ENCODE measurements at places on chromosomes 4 and X. TPM values are rescaled to one million over a fixed set of nuclear protein-coding genes. Genes with fewer than 3 reads are reported as not detected.

- no peak for DNase-seq
Measured at GRCh38 chrX:23511793-23512192, 155.5 kb upstream of the PRDX4 start.

Gene CCDC120
- total RNA-seq, result 0.51 TPM

DNA sequence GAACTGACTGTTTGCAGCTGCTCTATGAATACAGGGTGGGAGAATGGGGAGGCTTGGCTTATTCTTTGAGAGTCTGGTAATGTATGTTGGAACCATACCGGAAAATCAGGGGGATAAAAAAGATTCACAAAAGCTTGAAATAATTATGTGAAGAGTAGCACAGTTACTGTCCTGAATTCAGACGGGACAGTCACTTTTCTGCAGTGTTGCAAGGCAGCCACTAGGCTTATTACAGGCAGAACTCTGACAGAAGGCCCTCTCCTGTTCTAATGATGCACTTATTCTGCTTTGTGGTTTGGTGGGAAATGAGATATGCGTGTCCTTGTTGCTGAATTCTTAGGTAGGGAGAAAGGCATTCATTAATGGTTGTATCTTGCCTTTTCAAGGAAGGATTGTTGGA lies 37.2 kb downstream of the GUCY1B1 start:
- peak; percentile 24 for DNase-seq

- DNase-seq, result no peak
Measured at GRCh38 chr4:62271107-62271506, 1071.0 kb downstream of the ADGRL3 start.

Gene UGT2A1
- total RNA-seq, result not detected

GRCh38 chrX:89053223-89053622 lies 306.2 kb downstream of the CPXCR1 start:
- DNase-seq, result no peak

DNA sequence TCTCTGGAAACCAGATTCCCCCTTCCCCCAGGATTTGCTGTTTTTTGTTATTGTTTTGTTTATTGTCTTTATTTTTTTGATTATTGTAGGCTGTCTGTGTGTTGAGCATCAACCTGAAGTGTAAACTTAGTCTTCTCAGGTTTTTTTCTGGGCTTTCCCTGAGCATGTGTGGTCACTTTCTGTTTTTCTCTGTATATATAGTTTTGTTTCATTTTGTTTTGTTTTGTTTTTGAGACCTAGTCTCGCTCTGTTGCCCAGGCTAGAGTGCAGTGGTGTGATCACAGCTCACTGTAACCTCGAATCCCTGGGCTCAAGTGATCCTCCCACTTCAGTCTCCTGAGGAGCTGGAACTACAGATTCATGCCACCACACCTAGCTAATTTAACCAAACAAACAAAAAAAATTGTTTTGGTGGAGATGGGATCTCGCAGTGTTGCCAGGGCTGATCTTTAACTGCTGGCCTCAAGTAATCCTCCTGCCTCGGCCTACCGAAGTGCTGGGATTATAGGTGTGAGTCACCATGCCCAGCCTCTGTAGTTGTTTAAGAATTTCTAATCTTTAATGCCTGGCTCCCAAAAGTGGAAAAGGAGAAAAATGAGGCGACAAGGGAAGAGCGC lies 9.1 kb downstream of the IL13RA1 start:
- DNase-seq, result peak; percentile 20

- no peak for DNase-seq
Measured at GRCh38 chr4:101972791-101973190, 182.3 kb downstream of the BANK1 start.

Gene ATP1B4
- not detected for total RNA-seq

- DNase-seq, result peak; percentile 90
Measured at GRCh38 chrX:22534643-22535042, 261.9 kb downstream of the CBLL2 start.

Gene COL4A6
- 7.2 TPM for total RNA-seq

- DNase-seq, result peak; percentile 94
Measured at GRCh38 chr4:139740531-139741041, 75.0 kb downstream of the MGST2 start.

Gene SSX4B
- total RNA-seq, result not detected

Gene CLDN22
- total RNA-seq, result not detected

DNA sequence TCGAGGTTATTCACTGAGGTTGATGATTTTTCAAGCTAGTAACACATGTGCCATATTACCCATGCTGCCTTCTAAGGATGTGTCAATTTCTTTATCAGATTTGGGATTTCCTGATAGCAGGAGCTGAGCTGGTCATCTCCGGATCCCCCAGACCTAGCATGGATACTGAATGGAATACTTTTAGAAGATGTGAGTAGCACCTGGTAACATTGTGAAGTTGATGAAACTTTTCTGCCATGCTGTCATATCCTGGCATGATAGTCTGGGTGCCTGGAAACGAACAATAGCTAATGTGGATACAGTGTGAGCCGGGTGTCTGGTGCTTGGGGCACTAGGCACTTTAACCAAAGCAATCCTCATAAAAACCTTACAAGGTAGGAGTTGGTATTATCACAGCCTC lies 11.0 kb upstream of the CYTL1 start:
- no peak for DNase-seq

DNA sequence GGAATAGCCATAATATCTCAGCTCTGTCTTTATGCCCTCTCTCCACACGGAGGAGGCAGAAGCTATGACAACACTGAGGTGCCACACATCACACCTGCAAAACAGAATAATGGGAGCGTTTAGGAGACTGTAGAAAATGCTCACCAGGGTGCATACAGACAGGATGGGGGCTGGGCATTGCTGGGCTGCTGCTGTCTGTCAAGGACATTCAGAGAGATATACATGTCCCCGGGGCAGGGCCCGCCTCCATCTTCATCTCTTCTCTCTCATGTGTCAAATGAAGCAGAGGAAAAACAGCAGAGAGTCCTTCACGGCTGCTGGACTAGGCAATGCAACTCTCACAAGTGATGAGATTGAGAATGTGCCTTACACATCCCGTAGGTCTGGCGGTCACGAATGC lies 65.3 kb upstream of the DHRSX start:
- DNase-seq, result no peak

DNA sequence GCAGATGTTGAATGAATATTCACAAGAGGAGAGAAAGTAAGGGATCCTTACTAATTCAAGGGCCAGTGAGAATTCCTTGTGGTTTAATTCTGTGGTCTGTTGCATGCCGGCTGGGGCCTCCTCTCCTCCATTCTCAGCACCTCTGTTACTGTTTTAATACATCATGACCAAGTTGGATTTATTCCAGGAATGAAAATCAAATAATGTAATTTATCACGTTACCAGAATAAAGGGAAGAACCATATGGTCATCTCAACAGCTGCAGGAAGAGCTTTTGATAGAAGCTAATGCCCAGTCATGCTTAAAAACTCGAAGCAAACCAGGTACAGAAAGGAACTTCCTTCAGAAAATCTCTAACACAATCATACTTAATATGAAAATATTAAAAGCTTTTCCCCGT lies 54.1 kb downstream of the GRK4 start:
- DNase-seq, result no peak

GRCh38 chr4:42278709-42279324 lies 118.5 kb upstream of the SHISA3 start:
- no peak for DNase-seq

DNA sequence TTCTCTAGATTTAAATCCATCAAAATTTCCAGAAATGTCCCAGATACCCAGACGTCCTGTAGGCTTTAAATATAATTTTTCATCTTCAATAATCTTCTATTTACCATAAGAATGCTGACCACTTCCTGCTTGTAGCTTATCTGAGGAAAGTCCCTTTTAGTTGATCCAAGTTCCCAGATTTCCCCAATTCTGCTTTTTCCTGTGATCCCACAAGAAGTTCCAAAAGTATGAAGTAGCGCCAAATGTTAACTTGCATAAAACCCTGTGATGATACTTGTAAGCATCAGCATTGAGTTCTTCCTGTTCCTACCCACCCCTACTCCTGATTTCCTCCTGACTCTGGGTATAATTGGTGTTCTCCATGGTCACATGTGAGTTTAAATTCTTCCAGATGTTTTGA lies 10.6 kb upstream of the TLR8 start:
- DNase-seq, result peak; percentile 18

GRCh38 chr4:40194602-40195161 lies 2.1 kb upstream of the RHOH start:
- peak; percentile 52 for DNase-seq

- peak; percentile 39 for DNase-seq
Measured at GRCh38 chr4:113955948-113956347, 23.5 kb downstream of the ARSJ start.

DNA sequence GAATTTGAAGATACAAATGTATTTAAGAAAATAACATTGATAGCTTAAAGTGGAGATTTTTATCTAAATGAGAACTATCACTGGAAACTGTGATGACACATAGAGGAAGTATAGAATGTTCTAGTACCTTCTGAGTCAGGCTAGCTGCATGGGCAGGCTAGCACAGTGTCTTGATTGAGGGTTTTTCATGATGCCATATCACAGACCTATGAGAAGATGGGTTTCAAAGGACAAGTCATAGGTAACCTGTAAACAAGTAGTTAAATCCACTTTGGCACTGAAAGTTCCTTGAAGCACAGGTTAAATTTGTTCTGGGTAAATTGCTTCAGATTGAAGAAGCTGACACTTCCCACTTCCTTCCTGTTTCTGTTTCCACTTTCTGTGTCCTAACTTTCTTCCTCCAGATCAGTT lies 48.2 kb upstream of the CDKN2AIP start:
- DNase-seq, result no peak

GRCh38 chrX:65686236-65686635 lies 18.8 kb downstream of the MSN start:
- DNase-seq, result no peak

GRCh38 chr4:87738483-87738882 lies 60.9 kb upstream of the IBSP start:
- DNase-seq, result no peak

GRCh38 chr4:162131256-162131655 lies 32.5 kb downstream of the FSTL5 start:
- DNase-seq, result no peak

- DNase-seq, result no peak
Measured at GRCh38 chrX:136574548-136574947, 42.5 kb downstream of the VGLL1 start.

Gene TBC1D8B
- 5.4 TPM for total RNA-seq

DNA sequence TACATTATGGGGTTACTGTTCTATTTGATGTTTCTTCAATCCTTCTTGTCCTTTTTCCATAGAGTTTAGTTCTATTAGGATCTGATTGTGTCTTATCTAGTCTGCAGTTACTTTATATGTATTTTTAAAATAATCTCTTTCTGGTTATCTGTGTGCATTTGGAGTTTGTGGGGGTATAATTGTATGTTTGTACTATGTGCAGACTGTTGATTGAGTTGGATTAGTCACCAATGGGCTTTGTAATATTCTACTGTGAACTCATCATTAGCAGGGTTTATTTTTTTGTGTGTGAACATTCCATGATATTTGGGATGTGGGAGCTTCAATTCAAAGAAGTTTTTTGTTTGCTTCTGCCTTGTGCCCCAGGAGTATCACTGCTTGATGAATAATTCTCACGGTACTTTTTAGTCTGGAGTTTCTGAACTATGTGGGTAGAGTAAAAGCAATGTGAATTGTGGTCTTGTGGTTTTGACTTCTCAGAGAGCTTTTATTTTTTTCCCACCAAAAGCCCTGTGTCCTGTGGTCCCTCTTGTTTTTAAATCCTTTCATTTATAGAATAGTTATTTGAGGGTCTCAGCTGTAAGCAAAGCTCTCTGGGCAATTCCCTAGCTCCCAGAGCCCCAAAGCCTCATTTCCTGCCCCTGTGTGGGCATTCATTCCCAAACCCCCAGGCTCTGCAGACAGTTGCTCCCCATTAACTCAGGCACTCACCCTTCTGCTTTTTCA lies 127.8 kb downstream of the PHKA2 start:
- peak; percentile 4 for DNase-seq

GRCh38 chr4:148216321-148216720 lies 225.9 kb downstream of the NR3C2 start:
- no peak for DNase-seq

Gene KDR
- 0.26 TPM for total RNA-seq

Gene F8A1
- 2.3 TPM for total RNA-seq

Gene DRP2
- total RNA-seq, result 0.50 TPM

- DNase-seq, result peak; percentile 41
Measured at GRCh38 chr4:123599061-123599919, 202.7 kb downstream of the SPRY1 start.

Gene DGAT2L6
- total RNA-seq, result not detected

GRCh38 chrX:149471397-149471796 lies 33.7 kb downstream of the IDS start:
- DNase-seq, result no peak

DNA sequence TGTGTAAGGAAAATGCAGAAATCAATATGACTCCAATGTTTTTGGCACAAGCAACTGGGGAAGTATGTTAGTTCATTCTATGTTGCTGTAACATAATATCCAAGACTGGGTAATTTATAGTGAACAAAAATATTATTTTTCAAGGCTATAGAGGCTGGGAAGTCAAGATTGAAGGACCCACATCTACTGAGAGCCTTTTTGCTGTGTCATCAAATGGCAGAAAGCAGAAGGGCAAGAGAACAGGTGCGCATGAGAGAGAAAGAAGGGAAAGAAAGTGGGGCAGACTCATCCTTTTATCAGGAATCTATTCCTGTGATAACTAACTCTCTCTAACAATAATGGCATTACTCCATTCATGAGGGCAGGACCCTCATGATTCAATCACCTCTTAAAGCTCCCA lies 237.2 kb downstream of the FAT4 start:
- DNase-seq, result no peak

- DNase-seq, result peak; percentile 95
Measured at GRCh38 chr4:53767482-53767881, 176.2 kb upstream of the LNX1 start.

DNA sequence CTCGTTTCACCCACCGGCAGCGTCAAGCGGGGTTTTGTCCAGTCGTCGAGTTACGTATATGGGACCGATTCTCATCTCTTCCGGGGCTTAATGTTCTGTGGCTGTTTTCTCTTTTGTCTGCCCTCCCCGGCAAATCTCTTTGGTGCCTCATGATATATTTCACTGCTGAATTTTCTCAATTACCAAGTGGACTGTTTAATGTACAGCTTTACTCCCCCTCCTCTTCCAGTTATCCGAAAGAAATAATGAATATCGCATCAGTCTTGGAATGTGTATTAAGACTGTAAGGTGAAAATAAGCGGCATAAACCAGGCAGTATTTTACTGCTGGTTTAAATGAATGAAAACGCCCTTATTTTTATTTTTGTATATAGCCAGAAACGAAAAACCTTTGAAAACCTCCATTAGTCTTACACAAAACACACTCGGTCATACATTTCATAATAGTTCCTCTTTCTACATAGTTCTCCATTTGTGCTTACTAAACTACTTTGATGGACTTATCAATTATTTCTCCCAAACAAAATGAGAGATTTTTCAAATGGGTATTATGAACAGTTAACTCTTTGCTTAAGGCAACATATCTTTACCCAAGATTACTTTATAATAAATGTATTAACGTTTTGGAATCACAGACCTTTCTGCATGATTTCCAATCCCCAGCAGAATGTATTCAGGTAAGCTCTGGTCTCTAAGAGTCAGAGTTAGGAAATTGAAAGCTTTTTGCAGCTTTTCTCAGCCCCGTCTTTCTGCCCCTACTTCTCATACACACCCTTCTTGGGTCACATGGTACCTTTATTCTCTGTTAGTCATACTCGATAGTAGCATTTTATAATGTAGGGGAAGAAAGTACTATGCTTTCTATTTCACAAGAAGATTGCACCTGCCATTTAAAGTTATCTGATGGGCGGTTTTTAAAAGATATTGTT lies 979 bp downstream of the RP2 start:
- DNase-seq, result peak; percentile 42

GRCh38 chrX:134868771-134869495 lies 121.9 kb upstream of the SMIM10 start:
- DNase-seq, result peak; percentile 94

Gene SSX2
- not detected for total RNA-seq

- no peak for DNase-seq
Measured at GRCh38 chr4:142292231-142292630, 553.9 kb downstream of the INPP4B start.

Gene IL9R
- total RNA-seq, result not detected

All from fibroblast of lung (primary cell).